ENCODE measurements at places on chromosomes 2 and 18.

- no peak for DNase-seq
Observed at GRCh38 chr2:30462131-30462857, 15.2 kb downstream of the LCLAT1 start.

DNA sequence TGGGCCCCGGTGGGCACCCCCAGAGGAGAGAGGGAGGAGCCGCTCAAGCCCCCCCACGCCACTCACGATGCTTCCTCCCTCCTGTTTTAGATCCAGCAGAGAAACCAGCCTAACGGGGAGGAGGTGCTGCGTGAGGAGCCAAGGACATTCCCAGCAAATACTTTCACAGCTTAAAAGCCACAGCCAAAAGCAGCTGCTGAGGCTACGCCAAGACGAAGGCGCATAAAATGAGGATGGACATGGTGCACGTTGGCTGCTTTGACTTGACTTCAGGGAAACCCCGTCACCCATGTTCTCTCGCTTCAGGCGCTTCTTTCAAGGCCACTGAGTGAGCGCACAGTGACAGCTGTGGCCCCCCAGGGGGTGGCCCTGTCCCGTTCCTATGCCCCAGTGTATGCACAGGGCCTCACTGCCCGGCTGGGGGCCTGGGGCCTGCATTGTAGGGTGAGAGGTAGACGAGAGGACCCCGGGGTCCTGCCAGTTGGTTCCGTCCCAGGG is 72.1 kb upstream of the PXDN start:
- peak; percentile 55 for DNase-seq

DNA sequence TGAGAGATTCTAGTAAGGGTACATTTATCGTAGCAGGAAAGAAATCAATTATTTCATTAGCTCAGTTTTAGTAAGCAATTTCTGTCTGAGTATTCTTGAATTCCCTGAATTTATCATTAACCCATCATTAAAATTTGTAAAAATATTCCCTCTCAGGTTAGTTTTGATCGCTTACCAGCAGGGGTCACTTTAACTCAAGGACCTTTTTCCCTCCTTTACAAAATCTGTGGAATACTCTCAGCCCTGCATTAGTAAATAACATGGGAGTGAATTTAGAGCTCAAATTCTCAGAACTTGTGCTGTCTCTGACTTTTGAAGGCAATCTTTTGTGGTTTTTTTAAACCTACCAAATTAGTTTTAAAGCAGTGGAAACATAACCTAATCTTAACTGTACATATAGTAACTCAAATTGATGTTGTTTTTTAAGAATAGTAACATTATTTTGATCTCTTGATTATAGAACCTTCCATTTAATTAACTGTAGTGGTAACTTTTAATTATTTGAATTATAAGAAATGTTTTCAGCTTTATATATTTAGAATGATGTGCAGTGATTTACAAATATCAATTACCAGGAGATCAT is 97.2 kb downstream of the AGPS start:
- no peak for DNase-seq

DNA sequence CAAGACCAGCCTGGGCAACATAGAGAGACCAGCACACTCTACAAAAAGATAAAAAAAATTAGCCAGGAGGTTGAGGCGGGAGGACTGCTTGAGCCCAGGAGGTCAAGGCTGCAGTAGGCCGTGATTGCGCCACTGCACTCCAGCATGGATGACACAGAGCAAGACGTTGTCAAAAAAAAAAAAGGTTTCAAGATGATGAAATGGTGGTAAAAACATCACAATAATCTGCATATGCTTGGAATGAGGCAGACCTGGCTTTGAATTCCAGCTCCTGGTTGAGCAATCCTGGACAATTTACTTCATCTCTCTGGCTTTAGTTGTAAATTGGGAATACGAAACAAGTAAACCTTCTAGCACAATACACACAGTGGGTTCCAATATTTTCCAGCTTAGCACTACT is 24.1 kb downstream of the USP40 start:
- peak; percentile 43 for DNase-seq

- DNase-seq: no peak
Observed at GRCh38 chr2:230677201-230677946, 35.3 kb upstream of the CAB39 start.

GRCh38 chr2:143553261-143553660 is 424.0 kb downstream of the ARHGAP15 start:
- DNase-seq: no peak

GRCh38 chr2:216101109-216101508 is 8.0 kb upstream of the XRCC5 start:
- no peak for DNase-seq

DNA sequence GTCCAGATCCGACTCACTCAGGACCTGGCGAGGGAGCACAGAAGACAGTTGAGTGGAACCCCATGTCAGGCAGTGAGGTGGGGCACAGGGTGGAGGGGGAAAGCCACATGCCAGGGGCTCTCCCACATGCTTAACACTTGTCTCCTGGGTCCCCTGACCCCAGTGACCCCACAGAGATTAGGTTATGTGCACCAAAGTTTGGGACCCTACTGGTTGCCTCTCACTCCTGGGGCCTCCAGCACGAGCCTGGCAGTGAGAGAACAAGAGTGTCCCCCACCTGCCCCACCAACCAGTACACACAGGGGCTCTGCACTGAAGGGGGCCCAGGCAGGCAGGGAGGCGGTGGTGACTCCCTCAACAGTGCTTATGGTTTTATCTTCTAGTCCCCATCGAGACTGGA is 58.3 kb downstream of the CIB4 start:
- DNase-seq: no peak

DNA sequence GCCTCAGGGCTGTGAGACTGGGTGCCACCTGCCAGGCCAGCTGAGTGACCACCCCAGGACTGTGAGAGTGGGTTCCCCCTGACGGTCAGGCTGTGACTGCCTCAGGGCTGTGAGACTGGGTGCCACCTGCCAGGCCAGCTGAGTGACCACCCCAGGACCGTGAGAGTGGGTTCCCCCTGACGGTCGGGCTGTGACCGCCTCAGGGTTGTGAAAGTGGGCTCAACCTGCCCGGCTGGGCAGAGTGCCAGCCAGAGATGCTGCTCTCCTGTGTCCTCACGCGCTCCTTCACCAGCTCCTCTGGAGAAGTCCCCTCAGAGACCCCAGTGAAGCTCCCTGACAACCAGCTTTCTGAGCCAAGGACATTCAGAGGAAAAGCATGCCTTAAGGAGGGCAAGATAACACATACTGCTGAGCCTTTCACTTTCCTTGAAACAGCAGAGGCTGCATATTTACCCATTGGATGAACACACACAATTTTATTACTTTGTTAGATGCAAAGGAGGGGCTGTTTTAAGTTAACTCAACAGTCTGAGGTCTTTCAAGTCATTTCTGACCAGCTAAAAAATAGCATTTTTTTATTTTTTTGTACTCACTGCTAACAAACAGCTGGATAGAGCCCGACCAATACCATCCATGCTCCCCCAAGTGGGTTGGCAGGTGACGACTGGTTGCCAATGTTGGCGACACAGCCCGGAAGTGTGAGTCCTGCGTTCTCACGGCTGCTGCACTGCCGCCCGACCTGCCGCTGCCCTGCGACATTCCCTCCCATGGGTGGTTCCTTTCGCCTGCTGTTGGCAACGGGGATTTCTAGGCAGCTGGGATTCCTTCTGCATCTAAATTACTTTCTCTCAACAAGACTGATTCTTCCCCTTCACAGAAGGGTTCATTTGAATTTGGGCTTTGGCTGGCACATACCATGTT is 70.7 kb downstream of the NDUFA10 start:
- DNase-seq: no peak

Data from left cardiac atrium (tissue), 4 donors.